ENCODE measurements at places on chromosomes 16 and 17.

DNA sequence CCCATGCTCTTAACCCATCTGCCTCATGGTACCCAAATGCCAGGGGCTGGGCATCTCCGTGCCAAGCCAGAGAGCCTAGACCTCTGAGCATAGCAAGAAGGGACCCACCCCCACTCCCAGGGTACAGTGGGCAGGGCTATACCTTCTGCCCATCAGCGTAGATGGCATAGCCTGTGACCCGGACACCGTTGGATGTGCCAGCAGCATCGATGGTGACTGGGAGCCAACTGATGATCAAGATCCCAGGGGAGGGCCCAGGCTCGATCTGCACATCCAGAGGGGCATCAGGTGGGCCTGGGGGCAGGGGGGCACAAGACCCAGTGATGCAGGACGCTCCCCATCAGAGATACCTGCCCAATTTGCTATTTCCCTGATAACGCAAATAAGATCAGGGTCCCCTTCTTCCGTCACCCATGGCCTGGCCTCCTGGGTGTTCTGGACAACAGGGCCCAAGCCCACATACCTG is 17.1 kb downstream of the TSPOAP1 start:
- DNase-seq: no peak

- no peak for DNase-seq
These were observed 89.8 kb downstream of the GSG1L start for GRCh38 chr16:27973678-27974077.

GRCh38 chr16:54934481-54935265 is 4.0 kb downstream of the IRX5 start:
- no peak for DNase-seq

GRCh38 chr16:23025692-23026307 is 123.5 kb downstream of the USP31 start:
- DNase-seq: no peak

DNA sequence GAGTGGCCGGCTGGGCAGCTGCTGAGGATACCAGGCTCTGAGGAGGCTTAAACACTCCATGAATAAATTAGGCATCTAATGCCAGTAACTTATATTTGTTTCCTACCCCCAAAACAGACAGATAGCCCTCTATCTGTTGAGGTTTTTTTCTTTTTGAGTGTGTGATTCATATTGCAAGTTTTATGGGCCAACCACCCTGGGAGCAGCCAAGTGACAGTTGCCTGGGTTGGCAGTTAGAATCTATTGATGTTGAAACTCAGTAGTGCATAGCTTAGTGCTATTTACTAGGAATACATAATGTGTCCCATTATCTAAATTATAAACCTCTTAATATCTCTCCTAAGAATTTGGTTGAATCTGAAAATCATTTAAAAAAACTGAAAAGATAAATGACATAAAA is 397.4 kb downstream of the CA10 start:
- DNase-seq: no peak

DNA sequence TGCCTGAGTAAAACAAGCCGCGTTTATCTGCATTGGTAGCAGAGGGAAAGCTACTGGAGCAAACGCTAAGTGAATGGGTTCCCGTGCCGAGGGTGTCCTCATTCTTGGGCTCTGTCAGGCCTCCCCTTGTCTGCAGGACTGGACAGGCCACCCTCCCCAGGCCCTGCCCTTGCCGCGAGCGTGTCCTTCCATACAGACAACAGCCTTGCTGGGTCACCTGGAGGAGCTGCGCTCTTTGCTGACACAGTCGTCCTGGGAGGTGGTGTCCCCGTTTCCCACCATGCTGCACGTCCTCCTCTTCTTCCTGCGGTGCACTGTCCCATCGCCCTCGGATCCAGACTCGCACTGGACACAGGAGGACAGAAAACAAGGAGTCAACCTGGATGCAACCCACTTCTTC is 7.8 kb upstream of the MXRA7 start:
- no peak for DNase-seq

GRCh38 chr17:549177-550040 is 165.2 kb downstream of the VPS53 start:
- DNase-seq: no peak

DNA sequence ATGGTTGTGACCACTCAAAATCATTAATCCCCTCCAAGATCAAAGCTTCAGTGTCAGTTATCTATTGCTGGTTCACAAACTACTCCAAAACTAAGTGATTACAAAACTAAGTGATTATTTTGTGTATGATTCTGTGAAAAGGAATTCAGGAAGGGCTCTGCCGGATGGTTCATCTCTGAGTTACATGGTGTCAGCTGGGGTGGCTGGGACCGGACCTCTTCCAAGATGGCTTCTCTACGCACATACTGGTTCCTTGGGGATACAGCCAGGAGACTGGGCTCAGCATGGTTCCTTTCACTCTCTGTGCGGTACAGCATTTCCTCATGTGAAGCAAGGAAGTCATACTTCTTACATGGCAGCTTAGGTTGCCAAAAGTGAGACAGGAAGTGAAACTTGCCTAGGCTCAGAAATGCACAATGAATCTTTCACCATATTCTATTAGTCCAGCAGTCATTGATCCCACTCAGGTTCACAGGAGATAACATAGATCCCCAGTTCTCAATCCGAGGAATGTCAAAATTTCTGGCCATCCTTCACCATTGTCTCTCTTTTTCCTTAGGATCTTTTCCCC is 97.9 kb upstream of the IRX6 start:
- no peak for DNase-seq

- DNase-seq: no peak
These were observed 12.0 kb downstream of the KCNJ2 start for GRCh38 chr17:70181376-70181775.

- peak; percentile 71 for DNase-seq
These were observed 54.8 kb upstream of the SEC14L1 start for GRCh38 chr17:77085926-77086432.

DNA sequence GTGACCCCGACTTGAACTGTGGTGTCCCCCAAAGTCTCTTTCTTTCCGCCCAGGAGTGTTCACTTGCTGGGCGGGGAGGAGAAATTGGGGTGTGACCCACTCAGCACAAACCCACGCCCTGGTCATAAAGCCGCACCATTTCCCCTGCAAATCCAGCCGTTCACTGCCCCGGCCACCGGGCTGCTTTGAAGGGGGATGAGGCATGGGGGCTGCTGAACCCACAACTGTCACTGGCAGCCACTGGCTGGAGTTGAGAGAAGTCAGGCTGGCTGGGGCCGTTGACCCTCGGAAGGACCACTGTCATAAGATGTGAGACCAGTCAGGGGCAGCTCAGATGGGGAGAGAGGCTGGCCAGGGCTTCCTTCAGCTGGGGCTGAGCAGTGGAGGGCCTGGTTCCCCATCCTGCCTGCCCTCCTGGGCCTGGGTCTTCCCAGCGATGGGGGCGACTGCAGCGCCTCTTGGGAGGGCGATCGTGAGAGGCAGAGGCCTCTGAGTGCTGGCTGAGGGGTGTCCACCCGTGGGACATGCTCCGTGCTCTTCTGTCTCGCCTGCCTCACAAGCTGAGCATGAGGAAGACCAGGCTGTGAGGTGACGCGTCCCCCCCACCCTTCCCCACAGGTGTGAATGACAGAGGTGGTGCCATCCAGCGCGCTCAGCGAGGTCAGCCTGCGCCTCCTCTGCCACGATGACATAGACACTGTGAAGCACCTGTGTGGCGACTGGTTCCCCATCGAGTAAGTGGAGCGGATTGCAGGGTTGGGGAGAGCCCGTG is 19.5 kb downstream of the C16orf90 start:
- no peak for DNase-seq

- DNase-seq: peak; percentile 76
These were observed 34.0 kb downstream of the NEUROD2 start for GRCh38 chr17:39573447-39574298.

- no peak for DNase-seq
These were observed 301.5 kb downstream of the HAPSTR1 start for GRCh38 chr16:9392956-9393355.

DNA sequence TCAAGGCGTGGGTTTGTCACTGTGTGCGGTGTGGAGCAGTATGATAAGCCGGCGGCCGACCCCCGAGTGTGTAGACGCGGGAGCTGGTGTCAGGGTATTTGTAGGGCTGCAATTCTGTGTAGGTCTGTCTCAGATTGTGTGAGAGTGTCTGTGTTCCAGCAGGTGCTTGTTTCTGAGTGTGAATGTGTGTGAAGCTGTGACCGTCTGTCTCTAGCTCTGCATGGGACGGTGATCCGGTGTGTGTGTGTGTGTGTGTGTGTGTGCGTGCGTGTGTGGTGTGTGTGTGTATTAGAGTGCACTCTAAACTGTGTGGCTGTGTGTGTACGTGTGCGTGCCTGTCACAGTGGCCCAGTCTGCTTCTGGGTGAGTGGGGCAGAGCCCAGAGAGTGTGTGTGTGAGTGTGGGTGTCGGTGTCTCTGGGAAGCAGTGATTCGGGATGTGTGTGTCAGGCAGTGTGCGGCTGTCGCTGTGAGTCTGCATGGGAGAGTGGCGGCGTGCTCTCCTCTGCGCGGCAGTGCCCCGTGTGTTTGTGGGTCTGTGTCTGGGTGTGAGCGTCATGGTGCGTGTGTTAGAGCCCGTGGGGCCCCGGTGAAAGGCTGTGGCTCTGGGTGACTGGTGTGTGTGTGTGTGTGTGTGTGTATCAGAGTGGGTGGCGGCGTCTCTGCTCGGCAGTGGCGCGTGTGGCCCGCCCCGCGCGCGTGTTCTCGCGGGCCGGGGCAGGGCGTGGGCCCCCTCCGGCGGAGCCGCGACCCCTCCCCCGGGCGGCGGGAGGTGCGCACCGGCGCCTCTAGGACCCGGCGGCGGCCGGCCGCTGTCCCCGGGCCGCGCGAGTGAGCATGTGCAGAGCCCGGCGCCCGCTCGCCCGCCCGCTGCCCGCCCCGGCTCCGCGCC is at the start of gene WSCD1:
WSCD1 (plus strand) TSS at position 841 of the 891 bp plus-strand sequence. CDS start 10,280 bp downstream, outside the sequence.
- DNase-seq: no peak

- no peak for DNase-seq
These were observed at the start of gene MRC2 for GRCh38 chr17:62627219-62627903. TSS of gene MRC2 (plus strand) at chr17:62627670. CDS start at chr17:62627803, 133 bp downstream.

GRCh38 chr17:55068862-55069811 is 100.6 kb downstream of the STXBP4 start:
- DNase-seq: no peak

DNA sequence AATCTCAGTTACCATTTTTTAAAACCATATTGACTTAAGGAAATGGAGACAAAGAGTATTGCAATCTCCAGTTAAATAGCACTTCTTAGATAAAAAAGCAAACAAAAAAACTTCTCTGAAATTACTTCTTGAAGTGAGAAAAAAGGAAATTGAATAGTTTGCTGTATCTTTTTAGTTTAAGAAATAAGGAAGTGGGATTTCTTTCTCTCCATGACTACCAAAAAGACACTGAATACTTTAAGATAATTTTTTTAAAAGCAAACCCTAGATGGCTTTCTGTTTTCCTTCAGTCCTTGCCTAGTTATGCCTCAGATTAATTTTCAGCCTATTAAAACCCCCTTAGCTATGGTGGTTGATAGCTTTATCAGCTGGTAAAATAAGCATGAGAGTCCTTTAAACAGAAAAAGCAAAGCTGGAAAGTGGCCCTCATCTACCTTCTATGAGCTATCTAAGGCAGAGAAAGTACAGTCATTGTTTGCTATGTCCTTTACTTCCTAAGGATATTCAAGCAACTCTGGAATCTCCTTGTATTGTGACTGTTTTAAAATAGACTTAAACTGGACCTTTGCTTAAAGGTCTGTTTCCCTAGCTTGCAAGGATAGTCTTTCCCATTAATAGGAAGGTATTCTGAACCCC is 28.6 kb downstream of the TPPP3 start:
- DNase-seq: no peak

DNA sequence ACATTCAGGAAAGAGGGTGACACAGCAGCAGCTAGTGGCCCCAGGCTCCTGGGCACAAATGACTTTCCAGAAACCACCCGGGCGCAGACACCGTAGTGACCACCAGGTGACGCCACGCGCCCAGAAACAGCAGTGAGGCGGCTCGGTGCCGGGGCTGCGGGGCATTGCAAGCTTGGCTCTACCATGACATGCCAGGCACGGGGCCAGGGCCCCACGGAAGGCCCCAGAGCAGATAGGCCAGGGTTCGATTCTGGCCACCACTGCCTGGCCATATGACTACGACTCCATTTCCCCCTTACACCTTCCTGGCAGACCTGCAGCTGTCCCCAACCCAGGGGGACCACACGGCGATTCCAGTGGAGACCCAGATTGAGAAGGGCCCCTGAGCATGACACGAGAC is 6.7 kb downstream of the RHBDF1 start:
- DNase-seq: peak; percentile 30

GRCh38 chr17:56577190-56577842 is 16.2 kb upstream of the NOG start:
- no peak for DNase-seq

GRCh38 chr16:31386157-31386984 is 6.8 kb upstream of the ITGAD start:
- peak; percentile 37 for DNase-seq

GRCh38 chr17:37494401-37494831 is 4.7 kb downstream of the DUSP14 start:
- DNase-seq: no peak

- no peak for DNase-seq
These were observed 1.7 kb upstream of the KCNJ16 start for GRCh38 chr17:70073310-70073709.

DNA sequence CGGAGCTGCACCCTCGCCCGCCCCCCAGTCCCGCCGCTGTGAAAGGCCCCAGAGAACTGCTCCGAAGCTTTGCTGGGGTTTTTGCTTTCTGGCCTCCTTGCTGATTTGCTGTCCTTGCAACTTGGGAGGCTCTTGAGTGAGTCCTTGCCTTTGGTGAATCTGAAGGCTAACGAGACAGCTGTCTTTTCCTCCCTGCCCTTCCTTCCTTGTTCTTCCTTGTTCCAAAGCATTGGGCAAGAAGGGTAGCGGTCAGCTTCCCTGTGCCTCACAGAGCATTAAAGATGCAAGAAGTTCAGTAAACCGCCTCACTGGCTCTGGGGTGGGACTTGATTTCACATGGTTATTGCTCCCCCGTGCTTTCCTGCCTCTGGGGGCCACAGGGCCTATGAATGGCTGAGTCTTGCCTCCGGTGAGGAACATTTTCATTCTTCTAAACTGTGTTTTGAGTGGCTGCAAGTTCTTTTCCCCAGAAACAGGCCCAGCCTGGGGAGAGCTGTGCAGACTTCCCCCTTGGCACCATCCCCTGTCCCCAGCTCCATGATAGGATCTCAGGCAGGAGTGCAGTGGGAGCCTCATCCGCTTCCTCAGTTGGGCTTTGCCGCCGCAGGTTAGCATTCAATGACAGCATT is 1.4 kb downstream of the YPEL2 start:
- DNase-seq: no peak

- no peak for DNase-seq
These were observed 278.0 kb upstream of the SALL1 start for GRCh38 chr16:51429041-51429440.

DNA sequence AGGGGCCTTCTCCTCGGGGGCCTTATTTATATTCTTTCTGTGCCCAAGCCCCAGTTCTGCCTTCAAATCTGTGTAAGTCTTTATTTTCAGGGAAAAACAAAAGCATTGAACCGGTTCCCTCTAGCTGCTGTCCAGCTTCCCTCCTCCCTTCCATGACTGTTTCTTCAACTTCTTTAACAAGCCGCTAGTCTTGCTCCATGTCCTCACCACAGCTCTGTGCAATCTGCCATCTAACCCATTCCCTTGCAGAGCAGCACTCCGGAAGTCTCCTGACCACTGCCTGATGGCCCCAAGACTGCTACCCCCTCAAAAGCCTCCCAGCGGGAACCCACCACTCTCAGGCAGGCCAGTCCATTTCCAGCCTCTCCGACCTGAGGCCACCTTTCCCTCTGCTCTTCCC is 16.9 kb downstream of the EMC8 start:
- DNase-seq: no peak

Measured in NCI-H774 (cell line).